IPS-NIHi11 (cell line): ENCODE measurements at places on chromosomes 11 and 22.

DNA sequence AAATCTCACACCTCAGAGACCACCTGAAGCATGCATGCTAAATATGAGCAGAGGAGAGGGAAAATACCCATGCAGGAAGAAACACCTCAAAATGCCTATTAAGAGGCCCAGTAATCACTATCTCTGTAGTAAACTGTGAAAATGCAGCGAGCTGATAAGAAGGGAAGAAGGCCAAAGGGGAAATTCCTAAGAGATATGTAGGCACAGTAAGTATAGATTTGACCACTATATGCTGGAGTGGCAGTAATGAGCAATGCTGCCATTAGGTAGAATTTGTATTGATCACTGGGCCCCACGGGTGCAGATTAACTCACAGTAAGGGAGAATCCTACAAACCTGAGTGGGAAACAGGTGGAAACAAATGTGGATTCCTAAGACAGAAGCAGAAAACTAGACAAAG lies 1813.1 kb upstream of the RAG2 start:
- no peak for DNase-seq

GRCh38 chr11:134050541-134051383 lies 18.1 kb upstream of the JAM3 start:
- DNase-seq: peak; percentile 83

DNA sequence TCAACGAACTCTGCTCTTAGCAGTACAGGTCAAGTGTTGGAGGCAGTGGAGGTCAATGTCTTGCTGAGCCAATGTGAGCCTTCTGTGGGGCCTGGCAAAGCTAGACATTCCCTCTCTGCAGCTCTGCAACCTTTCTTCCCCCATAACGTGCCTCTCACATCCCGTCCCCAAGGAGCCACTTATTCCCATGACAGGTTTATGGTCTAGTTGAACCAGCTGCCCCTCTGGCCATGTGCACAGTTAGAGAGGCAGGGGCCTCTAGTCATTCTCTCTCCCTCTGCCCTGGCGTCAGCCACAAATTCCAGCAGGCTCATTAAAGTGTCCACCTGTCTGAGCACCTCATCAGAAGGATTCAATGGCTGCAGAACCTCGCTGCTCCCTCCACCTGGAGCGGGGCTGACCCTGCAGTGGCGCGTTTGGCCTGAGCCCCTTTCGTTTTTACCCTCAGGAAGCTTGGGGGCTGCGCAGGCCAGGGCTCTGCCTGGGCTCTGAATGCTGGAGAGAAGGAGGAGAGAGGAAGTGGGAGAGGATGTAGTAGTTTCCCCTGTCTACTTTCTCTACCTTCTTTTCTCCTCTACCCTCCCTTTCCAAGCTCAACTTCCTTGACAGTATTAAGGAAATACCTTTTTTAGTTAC lies 302.1 kb upstream of the B3GAT1 start:
- no peak for DNase-seq

DNA sequence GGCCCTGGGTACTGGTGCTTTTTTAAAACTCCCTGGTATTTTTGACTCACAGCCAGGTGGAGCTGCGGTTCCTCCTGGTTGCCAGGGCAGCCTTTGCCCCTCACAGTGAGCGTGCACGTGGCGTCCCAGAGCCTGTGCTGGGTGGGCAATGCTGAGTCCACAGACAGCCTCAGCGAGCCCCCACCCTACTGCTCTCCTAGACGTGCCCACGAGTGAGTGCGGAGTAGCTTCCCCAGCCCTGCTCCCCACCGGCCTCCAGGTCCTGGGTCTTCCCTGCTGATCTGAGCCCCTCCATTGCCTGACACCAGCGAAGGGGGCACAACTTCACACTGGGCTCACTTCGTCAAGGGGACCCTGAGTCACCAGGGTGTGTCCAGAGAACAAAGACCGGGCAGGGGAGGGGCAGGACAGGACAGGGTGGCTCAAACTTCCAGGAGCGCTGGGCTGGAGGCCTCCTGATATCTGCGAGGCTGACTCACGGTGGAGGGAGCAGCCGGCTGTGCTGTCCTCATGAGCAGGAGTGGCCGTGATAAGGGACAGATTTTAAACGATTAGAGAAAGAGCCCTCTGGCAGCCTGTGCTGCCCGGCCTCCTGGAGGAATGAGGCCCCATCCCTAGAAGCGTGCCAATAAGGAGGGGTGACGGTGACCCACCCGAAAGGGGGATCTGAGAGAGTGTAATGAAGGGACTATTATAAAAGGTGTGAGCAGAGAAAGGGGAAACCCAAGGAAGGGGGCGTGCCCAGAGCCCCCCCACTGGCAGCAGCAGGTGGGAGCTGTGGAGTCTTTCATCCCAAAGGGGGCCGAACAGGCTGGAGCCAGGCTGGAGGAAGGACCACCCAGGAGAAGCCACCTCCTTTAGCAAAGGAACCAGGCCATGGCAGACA lies 129.3 kb upstream of the FGF3 start:
- no peak for DNase-seq

DNA sequence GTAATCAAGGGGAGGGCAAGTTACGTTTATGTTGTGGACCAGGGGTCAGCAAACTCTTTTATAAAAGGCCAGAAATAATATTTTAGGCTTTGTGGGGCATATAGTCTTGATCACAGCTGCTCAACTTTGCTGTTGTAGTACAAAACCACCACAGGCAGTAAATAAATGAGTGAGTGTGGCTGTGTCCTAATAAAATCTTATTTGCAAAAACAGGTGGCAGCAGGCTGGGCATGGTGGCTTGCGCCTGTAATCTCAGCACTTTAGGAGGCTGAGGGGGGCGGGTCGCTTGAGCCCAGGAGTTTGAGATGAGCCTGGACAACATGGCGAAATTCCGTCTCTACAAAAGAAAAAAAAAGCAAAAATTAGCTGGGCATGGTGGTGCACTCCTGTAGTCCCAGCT lies 57.9 kb upstream of the NUP160 start:
- no peak for DNase-seq

DNA sequence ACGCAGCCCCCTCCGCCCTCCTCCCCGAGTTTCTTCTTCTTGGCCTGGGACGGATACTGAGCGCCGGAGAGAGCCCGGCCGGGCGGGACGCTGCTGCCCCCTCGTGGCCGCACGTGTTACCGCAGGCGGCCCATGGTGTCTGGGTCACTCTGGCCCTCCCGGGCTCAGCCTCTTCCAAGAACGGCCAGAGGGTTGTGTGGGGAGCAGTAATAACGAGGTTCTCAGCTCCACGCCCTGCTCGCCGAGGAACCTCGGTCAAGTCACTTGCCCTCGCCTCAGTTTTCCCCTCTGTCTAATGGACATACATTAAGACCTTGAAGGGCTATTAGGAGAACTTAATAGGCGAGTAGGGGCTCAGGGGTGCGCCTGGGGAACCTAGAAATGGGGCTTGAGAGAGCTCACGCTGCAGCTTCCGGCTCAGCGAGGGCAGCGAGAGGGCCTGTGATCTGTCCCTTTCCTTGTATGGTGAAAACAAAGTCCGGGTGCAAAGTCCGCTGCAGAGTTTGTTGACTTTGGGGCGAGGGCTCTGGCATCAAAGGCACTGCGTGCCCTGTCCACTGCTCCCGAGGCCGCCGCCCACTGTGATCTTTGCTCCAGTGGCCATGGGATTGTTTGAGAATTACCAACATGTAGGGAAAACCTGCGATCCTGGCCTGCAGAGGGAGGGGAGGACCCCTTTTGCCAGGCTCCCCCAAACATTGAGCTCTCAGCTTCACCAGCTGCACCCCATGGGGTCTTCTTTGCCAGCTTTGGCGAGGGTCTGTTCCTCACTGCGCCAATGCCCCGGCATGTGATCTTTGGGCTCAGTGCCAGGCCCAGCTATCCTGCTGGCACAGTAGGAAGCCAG lies 14.4 kb upstream of the LRP5 start:
- DNase-seq: peak; percentile 95
